Kidney epithelial cell (primary cell): ENCODE measurements at places on chromosomes 7 and 10.

DNA sequence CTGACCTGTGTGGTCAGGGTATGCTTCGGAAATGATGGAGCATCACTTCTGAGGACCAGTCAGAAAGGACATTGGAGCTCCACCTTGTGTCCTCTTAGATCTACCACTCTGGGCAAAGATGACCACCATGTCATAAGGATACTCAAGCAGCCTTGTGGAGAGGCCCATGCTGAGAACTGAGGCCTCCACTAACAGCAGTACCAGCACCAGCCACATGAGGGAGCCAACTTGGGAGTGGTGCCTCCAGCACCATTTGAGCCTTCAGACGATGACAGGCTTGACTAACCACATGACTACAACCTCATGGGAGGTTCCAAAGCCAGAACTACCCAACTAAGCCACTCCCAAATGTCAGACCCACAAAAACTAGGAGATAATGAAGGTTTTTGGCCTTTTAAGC lies 116.0 kb downstream of the NPTX2 start:
- no peak for DNase-seq

DNA sequence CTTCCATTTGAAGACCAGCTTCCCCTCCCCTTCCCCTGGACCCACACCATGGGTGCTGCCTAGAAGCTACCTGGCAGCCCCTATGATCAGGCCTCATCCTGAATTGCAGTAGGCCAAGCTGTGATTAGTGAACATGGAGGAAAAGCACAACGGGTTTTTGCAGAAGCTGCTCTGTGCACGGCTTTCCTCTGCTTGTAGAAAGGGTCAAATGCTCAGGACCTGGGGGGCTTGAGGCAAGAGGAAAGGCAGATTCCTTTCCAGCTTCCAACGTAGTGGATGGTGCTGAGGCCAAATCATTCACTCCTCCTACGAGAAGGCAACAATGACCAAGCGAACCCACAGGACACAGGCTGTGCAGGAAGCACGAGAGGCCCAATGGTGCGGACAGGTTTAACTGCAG lies 410.3 kb upstream of the SHH start:
- no peak for DNase-seq

DNA sequence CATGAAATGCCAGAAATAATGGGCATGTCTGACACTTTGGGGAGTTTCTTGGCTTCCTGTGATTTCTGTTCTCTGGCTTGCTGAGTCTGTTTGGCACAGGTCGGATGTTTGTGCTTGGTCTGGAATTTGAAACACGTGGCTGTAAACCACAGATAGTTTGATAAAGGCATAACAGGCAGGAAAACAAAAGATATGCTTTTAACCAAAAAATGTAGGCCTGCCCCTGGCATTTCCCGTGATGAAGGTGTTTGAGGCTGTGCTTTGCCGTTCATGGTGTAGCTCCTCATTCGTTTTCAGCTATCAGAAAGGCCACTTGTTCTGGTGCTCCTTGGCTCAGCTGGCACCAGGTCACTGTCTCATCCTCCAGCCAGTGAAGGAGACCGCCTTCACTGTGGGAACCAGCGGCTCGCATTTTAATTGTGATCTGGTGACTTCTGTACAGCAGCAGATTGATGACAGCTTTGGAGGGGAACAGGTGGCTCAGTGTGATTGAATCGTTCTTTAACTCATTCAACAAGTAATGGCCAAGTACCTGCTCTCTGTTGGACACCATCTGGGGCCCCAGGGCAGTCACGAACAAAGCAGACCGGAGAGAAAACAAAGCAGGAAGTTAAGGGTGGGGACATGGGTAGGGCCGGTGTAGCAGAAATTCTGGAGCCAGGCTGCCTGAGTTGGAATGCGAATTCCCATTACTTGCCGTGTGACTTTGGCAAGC lies 111.5 kb downstream of the CCNY start:
- DNase-seq = peak; percentile 57

- no peak for DNase-seq
Measured at GRCh38 chr10:48809261-48809660, 124.6 kb downstream of the WDFY4 start.

DNA sequence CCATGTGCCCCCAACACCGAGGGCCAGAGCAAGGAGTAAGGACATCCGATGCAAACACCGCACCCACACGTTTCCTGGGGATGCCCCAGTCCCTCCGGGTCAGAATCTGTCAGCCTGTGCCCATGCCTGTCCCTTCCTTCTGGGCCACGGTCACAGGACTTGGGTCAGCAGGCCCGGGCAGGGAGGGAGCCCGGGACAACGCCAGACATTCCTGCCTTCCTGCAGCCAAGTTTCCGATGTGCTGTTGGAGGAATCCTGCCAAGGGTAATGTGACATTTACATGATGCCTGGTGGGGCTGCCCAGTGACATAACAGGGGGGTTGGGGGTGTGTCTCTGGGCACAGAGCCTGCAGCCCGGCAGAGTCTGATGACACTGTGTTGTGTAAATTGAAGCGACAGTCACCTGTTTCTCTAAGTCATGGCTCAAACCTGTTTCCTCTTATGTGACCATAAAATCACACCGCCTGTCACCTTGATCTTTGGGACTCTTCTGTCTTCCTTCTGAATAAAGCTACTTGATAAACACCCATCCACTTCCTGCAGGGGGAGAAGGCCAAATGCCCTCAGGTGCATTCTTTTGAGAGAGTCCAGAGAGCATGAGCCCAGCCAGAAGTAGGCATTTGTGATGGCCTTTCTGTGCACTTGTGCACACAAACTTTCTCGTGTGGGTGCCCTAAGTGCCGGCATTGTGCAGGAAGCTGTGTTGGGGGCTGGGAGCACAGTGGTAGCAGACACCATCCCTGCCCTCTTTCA lies 175.3 kb upstream of the RHEB start:
- no peak for DNase-seq

- DNase-seq = no peak
Measured at GRCh38 chr7:120654241-120654640, 203.7 kb downstream of the TSPAN12 start.

GRCh38 chr10:131797626-131798025 lies 103.2 kb upstream of the PPP2R2D start:
- no peak for DNase-seq

DNA sequence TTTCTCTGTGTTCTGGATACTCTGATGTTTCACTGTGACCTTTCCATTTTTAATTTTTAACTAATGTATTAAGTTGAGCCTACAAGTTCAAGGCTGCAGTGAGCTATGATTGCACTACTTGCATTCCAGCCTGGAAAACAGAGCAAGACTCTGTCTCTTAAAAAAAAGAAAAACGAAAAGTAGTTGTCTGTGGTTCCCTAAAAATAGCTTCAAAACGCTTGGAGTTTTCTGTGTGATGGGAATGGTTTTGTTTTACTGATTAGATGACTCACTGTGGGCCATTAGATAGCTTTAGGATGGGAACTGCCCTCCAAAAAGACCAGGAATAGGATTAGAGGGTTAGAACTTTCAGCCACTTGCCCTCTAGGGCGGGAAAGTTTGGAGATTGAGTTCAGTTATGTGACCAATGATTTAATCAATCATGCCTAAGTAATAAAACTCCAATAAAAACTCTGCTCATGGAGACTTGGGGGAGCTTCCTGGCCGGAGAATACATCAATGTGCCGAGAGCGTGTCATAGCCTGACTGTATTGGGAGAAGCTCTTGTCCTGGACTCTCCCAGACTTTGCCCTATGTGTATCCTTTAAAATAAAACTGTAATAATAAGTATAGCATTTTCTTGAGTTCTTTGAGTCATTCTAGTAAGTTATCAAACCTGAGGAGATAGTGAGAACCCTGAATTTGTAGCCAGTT lies 147.1 kb downstream of the LYZL1 start:
- no peak for DNase-seq

GRCh38 chr7:139874302-139874629 lies 45.2 kb downstream of the TBXAS1 start:
- DNase-seq = no peak

GRCh38 chr10:89357975-89358374 lies 19.9 kb upstream of the IFIT1B start:
- no peak for DNase-seq

GRCh38 chr10:96301616-96302015 lies 2.6 kb upstream of the DNTT start:
- no peak for DNase-seq

- no peak for DNase-seq
Measured at GRCh38 chr7:142776206-142776844, 5.6 kb downstream of the PRSS2 start.

- no peak for DNase-seq
Measured at GRCh38 chr10:43873717-43874116, 225.0 kb upstream of the ZNF32 start.

DNA sequence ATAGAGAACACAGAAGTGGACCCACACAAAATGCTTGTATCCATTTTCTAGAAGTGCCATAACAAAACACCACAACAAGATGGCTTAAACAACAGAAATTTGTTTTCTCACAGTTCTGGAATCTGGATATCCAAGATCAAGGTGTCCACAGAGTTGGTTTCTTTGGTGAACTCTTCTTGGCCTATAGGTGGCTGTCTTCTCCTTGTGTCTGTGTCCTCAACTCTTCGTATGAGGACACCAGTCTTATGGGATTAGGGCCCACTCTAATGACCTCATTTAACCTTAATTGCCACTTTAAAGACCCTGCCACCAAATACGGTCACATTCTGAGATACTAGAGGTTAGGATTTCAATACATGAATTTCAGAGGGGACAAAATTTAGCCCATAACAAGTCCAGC lies 30.8 kb upstream of the C10orf71 start:
- DNase-seq = no peak

- no peak for DNase-seq
Measured at GRCh38 chr10:29446327-29446726, 157.5 kb downstream of the LYZL1 start.

- DNase-seq = no peak
Measured at GRCh38 chr7:1175967-1176851, 16.2 kb upstream of the ZFAND2A start.

DNA sequence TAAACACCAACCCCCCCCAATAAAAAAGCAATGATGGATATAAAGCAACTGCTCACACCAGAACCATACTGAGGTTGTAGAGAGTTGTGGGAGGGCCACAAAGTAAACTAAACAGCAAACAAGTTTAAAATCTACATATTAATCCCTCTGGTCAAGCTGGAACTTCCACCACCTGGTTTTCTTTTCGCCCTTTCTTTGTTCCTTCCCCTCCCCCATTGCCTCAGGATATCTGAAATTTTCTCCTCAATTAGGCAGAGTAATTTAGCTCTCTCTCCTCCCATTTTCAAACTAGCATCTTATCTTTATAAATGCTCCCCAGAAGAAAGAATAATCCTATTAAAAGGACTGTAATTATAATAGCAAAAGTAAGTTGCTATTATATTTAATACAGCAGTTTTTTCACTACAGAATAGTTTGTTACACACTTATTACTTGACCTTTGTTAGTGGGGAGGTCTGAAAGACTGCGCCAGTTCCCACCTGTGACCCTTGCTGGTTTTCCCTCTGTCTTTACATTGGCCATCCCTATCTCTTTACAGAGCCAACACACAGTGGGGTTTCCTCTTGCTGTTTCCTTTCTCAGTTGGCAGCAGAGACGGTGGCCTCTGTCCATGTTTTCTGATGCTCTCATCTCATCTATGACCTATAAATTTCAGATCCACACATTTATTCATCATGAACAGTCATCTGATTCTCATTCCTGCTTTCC lies 235.4 kb downstream of the RNLS start:
- no peak for DNase-seq

DNA sequence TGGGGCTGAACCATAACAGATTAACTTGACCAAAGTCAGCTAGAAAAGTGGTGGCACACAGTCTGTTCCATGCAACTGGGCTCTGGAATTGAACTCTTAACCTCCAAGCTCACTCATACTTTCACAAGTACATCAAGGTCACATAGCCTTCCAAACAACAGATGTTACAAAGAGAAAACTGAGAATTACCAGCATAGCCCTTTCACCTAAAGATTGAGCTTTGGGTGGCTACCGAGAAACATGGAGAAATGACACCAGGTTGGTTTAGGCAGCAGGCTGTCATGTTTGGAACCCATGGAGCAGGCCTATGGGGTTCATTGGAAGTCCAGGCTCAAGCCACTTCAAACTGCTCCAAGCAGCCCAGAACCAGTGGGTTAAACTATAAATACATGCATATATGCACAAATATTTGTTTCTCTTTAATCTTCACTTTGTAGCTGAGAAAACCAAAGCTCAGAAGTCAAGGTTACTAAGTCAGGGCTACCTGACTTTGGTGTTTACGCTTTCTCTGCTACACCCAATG lies 59.1 kb downstream of the MALSU1 start:
- DNase-seq = no peak

- no peak for DNase-seq
Measured at GRCh38 chr7:26574476-26574875, 282.8 kb downstream of the SNX10 start.

- DNase-seq = no peak
Measured at GRCh38 chr7:132276234-132276630, 300.0 kb downstream of the PLXNA4 start.

DNA sequence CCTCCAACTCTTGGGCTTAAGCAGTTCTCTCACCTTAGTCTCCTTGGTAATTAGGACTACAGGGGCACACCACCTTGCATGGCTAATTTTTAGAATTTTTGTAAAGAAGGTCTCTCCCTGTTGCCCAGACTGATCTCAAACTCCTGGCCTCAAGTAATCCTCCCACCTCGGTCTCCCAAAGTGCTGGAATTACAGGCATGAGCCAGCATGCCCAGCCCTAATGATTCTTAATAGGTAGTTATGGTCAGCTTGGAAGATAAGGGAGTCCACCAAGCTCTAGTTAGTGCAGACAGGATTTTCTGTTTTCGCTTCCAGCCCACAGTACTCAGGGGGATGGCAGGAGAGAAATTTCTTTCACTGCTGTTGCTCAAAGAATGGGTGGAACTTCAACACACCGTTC lies 127.9 kb upstream of the PLXDC2 start:
- DNase-seq = no peak

DNA sequence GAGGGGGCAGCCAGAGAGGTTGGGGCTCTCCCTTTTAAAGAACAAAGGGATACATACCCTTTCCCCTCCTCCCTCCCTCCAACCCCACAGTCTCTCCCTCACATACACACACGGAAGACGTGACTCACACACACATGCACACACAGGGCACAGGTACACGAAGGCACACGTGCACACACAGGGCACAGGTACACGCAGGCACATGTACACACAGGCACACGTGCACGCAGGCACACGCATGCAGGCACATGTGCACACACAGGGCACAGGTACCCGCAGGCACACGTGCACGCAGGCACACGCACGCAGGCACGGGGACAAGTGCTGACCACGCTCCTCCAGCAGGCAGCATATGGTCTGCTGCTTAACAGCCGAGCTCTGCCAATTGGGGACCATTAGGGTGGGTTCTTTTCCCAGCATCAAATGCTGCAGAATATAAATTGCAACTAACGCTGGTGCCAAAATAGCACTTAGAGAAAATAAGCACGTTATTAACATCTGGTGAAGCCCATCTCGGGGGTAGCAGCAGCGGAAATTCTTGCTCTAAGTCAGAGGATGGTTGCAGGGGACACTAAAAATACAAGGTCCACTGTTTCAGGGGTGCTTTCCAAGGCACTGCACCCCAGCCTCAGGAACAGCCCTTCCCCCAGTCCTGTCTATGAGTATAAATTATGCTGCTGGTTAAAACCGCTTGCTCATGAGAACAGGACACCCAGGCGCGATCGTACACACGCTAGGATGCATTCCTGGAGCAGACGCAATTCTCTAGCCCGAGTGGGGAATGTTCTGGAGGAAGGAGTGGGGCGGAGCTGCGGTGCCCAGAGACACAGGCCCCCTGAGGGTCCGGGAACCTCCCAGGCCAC lies 55.2 kb upstream of the TNRC18 start:
- no peak for DNase-seq
